Amniotic stem cell (primary cell): ENCODE measurements at places on chromosomes 13 and 19.
A peak's percentile ranks its signal among the peaks of the same experiment; 100 is the strongest.

GRCh38 chr19:47302249-47302648 is 7.4 kb upstream of the C5AR1 start:
- no peak for DNase-seq

DNA sequence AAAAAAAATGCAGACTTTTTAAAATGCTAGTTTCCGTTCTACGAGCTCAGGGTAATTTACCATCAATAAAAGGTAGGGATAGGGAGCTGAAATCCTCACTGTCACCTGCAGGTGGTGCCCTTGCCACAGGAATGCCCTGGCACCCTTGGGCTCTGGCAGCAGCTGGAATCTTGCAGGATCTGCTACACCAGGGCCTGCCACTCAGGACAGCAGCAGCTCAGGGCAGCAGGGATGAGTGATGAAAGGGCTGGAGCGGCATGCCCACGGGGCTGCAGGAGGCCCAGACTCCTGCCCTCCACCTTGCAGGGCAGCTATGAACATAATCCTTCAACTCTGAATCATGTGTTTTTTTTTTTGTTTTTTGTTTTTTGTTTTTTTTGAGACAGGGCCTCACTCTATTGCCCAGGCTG is 54.0 kb downstream of the GNG7 start:
- peak; percentile 13 for DNase-seq

DNA sequence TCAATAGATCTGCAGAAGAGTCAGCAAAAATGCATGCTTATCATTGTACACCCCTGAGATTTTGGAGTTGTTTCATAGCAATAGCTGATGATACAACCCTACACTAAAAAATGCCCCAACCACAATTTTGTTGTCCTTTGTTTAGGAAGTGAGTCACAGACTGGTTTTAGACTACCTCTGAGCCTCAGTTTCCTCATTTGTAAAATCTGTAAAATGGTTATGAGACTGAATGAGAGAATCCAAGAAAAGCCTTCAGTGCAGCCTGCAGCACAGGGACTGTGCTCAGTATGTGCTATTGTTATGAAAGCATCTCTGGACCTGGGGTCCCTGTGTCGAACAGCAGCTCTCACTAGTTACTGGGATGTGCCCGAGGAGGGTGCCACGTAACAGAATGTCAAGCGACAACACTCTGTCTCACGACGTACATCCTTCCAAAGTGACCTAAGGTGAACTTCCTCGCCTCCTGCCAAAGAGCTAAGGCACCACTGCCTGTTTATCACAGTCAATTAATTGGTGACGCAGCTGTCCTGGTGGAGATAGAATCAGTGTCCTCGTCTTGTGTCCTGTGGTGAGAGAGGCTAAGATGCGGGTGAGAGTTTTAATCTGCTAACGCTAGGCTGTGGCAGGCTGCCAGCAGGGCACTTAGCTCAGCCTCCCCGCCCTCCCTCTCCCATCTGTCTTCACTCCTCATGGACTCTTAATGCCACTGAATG is 18.1 kb downstream of the DHRS12 start:
- no peak for DNase-seq

- DNase-seq: no peak
Measured at GRCh38 chr19:54421169-54421516, 5.9 kb downstream of the TTYH1 start.

- DNase-seq: no peak
Measured at GRCh38 chr13:69545551-69545950, 562.1 kb upstream of the ATXN8OS start.
